T follicular helper cell (primary cell): ENCODE measurements at places on chromosomes 11 and 22.

GRCh38 chr11:73420136-73420535, 43.9 kb downstream of the RELT start:
- no peak for DNase-seq

GRCh38 chr11:112637076-112637475, 324.1 kb upstream of the NCAM1 start:
- no peak for DNase-seq

DNA sequence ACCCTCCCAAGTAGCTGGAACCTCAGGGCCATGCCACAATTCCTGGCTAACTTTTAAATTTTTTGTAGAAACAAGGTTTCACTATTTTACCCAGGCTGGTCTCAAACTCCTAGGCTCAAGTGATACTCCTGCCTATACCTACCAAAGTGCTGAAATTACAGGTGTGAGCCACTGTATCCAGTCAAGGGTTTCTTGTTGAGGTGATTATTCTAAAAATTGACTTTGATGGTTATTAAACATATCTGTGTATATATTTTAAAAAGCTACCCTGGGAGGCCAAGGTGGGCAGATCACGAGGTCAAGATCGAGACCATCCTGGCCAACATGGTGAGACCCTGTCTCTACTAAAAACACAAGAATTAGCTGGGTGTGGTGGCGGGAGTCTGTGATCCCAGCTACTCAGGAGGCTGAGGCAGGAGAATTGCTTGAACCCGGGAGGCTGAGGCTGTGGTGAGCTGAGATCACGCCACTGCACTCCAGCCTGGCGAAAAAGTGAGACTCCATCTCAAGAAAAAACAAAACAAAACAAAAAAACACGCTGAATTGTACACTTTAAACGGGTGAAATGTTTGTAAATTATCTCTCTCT, 27.1 kb downstream of the MAPK1 start:
- DNase-seq, result no peak

DNA sequence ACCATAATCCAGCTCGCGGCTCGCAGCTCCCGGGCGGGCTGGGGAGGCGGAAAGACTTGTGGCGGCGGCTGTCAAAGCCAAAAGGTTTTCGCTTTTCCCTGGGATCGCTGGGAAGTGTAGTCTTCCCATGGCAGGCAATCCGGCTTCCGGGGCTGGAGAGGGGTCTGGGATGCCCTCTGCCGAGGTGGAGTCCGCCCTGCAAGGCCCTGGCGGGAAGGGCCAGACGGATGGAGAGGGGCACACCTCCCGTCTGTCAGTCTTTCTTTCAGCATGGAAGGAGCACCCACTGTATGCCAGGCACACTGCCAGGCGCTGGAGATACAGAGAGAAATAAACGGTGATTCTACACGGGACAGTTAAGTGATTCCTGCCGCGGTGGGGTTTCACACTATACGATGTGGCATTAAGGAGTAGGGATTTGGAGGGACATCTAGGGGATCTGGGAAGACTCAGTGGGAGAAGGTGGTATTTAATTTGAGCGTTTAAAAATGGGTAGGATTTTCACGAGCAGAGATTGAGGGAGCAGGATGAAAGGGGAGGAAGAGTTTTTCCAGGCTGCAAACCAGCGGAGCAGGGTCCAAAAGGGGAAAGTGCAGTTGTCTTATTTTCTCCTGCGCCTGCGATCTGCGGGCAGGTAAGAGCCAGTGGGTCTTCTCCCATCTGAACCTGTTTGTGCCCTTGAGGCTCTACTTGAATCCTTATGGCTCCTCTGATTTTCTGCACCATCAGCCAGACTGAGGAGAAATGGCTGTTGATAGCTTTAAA, at the start of gene BACE1:
TSS of gene BACE1 (minus strand) at position 60 of the 765 bp plus-strand sequence. CDS start 461 bp downstream, outside the sequence.
- DNase-seq, result no peak

DNA sequence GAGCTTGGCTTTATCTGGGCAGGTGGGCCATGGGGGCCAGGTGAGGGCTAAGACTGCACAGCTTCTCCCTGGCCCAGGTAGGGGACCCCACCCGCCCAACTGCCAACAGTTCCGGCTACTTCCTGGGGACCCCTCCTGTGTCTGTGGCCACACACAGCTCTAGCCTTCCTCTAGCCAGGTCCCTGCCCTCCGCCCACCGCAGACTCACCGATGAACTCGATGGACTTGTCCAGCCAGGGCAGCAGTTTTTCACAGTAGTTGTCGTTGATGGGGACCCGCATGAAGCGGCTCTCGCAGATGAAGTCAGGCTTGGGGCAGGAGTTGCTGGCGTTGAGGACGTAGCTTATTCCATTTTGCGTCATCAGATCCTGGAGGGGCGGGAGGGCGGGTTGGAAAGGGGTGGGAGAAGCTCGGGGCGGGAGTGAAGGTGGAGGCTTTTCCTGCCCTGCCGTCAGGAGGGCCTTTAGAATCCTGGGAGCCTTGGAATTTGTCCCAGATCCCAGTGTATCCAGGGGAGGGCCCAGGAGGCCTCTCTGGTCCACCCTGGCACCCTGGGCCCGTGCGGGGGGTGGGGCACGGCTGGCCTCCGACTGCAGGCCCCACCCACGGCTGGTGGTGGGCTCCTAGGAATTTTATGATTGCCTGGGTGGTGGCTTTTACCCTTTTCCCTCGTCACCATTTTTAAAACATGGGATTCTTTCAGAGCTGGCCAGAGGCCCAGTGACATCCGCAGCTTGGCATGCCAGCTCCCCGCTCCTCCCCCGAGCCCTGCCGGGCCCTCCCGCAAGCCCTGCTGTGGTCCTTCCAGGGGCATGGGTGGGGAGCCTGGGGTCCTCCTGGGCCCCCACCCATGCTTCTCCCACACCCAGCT, 13.9 kb downstream of the DUSP8 start:
- DNase-seq, result no peak

DNA sequence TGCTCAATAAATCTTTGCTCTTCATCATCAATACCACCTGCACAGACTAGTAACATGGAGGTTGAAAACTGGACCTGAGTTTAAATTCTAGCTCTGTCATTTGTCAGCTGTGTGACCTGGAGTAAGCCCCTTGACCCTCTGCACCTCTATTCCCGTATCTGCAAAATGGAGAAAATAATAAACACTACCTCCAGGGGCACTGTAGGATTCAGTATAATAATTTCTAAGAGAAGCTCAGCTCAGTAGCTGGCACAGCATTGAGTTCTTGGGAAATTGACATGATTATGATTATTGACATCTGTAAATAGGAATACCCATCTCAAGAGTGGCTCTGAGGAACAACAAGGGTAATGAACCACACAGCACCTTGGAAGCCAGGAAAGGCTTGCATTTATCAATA, 78.4 kb downstream of the MN1 start:
- DNase-seq, result no peak

GRCh38 chr11:1694064-1694845, 2.7 kb upstream of the KRTAP5-6 start:
- DNase-seq, result peak; percentile 62

DNA sequence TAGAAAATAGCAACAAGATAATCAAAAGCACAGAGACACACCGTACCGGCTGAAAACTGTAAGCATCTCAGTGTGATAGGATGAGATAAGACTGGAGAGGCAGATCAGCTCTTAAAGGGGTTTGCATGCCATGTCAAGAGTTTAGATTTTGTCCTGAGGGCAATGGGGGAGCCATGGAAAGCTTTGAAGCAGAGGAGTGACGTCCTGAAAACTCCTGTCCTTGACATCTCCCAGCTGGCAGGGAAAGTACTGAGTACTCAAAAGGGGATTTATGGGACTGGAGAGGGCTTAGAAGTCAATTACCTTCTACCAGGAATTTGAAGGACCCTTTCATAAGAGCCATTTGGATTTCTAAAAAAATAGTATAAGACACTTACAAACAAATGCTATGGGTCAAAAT, 420.5 kb upstream of the NARS2 start:
- no peak for DNase-seq

DNA sequence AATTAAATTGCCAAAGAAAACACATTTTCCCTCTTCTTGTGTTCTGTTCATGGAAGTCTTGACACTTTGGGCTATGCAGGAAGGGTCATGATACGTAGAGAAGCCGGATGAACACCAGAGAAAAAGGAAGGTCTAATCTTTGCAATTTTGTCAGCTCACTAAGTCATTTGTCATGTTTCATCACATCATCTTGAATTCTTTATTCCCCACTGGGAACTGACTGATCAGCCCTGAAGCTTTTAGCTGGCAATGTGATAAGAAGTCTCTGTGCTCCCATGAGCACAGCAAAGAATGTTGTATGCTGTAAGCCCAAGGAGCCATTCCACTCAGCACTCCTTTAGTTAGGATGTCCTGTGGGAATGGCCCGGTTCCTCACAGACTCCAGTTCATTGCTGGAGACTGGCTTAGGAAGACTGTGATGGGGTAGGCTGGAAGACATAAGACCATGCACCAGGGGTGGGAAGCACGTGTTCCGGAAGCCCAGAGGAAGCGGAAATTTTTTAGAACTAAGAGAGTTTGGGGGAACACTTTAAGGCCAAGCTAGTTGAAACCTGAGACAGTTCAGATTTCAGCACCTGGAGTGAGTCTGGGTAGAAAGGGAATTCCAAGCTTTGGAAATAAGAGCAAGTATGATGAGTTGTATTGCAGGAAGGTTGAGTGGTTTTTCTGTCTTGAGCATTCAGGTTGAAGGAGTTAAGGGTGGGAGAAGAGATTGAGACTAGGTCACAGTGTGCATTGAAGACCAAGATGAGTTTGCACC, 306.7 kb upstream of the MTNR1B start:
- DNase-seq, result no peak

GRCh38 chr11:60566776-60567175, 51.6 kb downstream of the MS4A13 start:
- no peak for DNase-seq

- no peak for DNase-seq
These were observed 12.7 kb downstream of the ANO3 start for GRCh38 chr11:26344647-26345046.

- no peak for DNase-seq
These were observed 48.9 kb downstream of the RTL6 start for GRCh38 chr22:44449061-44449682.

DNA sequence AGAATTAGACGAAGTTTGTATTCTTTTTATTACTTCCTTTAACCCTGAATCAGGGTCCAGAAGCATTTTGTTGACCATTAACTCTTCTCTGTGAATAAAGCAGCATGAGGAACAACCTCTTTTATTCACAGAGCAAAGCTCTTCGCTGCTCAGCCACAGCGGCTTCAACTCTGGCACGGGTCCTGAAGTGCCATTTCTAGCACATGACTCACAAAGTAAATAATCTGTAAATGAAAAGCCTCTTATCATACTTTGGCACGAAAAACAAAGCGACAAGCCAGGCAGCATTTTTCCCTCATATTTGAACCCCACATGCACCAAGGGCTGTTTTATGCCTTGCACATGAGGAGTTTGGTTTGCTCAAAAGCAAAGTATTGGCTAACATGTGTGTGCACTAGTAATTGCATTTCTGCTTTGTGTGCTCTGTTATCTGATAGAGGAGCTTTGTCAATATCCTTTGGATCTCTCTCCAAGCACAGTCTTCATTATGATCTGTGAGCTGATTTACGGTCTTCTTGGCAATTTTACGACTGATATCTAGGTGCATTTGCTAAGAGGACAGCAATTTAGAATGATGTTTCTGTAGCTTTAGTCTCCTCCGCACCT, 33.0 kb upstream of the APOBEC3A start:
- DNase-seq, result no peak
